ENCODE measurements at places on chromosomes 2 and 18.

DNA sequence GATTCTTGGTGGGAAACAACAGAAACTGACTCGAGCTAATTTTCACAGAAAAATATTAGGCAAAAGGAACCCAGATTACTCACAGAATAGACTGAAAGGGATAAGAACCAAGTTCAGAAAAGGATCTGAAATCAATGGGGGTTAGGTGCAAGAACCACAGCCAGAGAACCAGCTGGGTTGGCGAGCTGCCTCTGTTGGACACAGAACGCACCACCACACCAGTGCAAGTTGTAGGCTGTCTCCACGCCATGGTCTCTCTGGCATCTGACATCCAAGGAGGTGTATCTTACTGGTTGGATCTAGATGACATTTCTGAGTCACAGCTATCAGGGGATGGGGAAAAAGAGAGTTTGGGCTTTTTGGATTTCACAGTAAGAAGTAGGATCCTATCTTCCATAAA is 18.6 kb upstream of the ONECUT2 start:
- no peak for DNase-seq

DNA sequence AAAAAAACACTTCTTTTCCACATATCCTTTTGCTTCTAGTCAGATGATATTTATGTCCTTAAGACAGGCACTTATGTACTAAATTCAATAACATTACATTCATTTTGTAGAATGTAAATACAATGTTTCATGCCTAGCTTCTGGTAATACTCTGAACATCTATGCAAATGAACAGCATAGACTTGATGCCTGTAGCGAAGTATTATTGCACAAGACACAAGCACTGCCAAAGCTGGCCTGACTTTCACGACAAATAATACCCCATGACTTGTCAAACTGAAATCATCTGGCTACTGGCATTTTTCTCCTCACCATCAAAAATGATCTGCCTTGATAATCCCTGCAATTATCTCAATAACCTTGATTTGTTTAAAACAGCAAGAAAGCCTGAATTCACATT is 101.3 kb downstream of the L3MBTL4 start:
- no peak for DNase-seq

DNA sequence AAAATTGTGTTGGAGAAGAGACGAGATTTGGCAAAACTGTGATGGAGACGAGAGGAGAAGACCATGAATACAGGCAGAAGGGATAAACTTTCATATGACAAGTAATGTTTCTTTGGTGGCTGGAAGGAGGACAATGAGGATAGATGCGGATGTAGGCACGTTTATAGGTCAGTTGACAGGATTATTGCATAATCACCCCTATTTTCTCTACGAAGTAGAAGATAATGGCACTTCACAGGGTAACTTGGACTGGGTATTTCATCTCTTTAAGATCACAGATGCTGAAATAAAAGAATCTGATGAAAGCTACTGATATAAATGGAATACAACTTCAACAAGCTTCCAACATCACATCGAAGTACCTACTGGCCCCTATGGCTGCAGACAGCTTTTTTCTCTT is 81.0 kb downstream of the PLEKHM3 start:
- no peak for DNase-seq

DNA sequence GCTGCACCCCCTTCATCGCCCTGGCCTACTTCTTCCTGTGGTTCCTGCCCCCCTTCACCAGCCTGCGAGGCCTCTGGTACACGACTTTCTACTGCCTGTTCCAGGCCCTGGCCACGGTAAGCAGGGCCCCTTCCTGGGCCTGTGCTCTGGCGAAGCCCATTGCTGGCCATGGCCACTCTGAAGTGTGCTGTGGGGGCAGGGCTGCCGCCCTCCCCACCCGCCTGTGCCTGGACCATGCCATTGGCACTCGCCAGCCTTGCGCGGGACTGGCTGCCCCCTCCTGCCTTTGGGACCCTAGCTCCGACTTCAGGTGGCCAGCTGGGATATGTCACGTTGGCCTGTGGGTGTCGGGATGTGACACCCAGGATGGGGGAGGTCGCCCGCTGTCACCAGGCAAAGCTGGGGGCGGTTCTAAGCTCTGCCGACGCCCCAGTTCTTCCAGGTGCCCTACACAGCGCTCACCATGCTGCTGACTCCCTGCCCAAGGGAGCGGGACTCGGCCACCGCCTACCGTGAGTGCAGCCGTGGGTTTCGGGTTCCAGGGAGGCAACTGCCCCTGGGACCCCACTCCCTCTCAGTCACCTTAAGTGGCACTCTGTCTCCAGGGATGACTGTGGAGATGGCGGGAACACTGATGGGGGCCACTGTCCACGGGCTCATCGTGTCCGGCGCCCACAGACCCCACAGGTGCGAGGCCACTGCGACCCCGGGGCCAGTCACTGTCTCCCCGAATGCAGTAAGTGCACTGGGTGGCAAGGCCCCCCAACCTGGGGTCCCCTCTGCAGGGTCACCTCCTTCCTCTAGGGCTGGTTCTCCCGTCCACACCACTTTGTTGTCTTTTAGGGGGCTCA is 7.2 kb downstream of the MFSD2B start:
- DNase-seq: no peak

- no peak for DNase-seq
These were observed 8.3 kb downstream of the REV1 start for GRCh38 chr2:99481527-99481926.

DNA sequence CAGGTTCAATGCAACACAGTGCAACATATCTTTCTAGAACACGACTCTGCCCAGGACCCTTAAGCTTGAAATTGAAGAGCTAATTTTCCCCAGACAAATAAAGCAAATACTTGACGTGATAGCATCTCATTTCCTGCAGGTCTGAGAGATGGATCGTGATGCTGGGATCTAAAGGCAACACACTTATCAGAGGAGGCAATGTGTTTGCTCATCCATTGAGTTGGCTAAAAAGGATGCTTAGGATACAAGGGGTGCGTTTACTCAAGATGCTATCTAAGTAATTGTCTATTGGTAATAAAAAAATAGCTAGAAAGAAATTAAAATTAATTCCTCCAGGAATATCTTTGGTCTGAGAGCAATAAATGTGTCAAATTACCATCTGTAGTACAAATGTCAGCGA is 129.0 kb downstream of the SOCS6 start:
- no peak for DNase-seq

All from Daoy (cell line).